ENCODE measurements at places on chromosomes 7 and 10. TPM values are rescaled to one million over a fixed set of nuclear protein-coding genes. Genes with fewer than 3 reads are reported as not detected.
A peak's percentile ranks its signal among the peaks of the same experiment; 100 is the strongest.

GRCh38 chr10:69696073-69696731 lies 66.2 kb downstream of the FAM241B start:
- H3K27me3 ChIP-seq: peaks cover 22% of the 10 kb centered on the region
- no peaks in the 10 kb centered on the region for H3K36me3 ChIP-seq
- H3K27ac ChIP-seq: no peak overlapping the region
- H3K4me1 ChIP-seq: no peaks in the 10 kb centered on the region

DNA sequence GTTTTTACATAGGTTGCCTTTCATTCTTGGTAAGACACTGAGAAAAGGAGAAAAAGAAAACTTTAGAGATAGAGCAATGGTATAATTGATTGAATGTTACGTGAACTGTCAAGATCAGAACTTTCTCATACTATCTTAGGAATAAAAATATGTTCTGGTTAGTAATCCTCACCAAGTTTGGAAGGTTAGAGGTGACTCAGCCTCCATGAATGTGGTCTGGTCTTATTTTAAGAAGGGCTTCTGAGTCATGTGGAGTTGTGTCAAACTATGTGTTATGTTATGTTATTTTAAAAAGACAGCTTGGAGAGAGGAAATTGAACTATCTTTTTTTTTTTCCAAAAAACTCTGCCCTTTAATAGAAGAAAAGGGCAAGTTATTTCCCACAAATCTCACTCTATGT lies 458.6 kb upstream of the KLF6 start:
- peak; percentile 21 for DNase-seq
- peaks cover 14% of the 10 kb centered on the region for H3K27me3 ChIP-seq
- H3K36me3 ChIP-seq: peaks cover 1% of the 10 kb centered on the region
- no peak overlapping the region for H3K27ac ChIP-seq

GRCh38 chr10:103130910-103131309 lies 62.2 kb downstream of the NT5C2 start:
- peak overlapping the region; percentile 61 for H3K27ac ChIP-seq
- H3K4me1 ChIP-seq: peaks cover 44% of the 10 kb centered on the region
- no peaks in the 10 kb centered on the region for H3K27me3 ChIP-seq
- H3K36me3 ChIP-seq: peaks cover 43% of the 10 kb centered on the region

- peaks cover 4% of the 10 kb centered on the region for H3K4me1 ChIP-seq
- no peak overlapping the region for H3K4me3 ChIP-seq
- H3K27ac ChIP-seq: no peak overlapping the region
- DNase-seq: no peak
- no peaks in the 10 kb centered on the region for H3K36me3 ChIP-seq
Observed at GRCh38 chr10:29598851-29599311, 35.9 kb downstream of the SVIL start.

DNA sequence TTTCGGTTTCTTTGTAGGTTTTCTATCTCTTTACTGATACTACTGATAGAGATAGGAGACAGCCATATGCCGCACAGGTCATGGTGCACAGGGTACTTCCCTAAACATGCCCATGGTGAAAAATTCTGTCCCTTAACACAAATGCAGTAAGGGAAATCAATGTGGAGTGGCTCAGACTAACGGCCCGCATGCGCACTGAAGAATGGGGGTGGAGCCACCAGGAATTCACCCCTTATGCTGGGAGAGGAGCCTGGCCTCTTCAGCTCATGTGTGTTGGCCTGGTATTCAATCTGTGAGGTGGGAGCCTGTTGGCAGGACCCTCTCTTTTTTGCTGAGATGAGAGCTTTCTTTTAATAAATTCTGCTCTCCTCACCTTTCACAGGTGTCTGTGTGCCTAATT lies 8.4 kb upstream of the URGCP start:
- H3K36me3 ChIP-seq: no peaks in the 10 kb centered on the region
- no peak overlapping the region for H3K4me3 ChIP-seq
- H3K27me3 ChIP-seq: no peaks in the 10 kb centered on the region
- H3K4me1 ChIP-seq: no peaks in the 10 kb centered on the region
- DNase-seq: no peak
- no peak overlapping the region for H3K27ac ChIP-seq

DNA sequence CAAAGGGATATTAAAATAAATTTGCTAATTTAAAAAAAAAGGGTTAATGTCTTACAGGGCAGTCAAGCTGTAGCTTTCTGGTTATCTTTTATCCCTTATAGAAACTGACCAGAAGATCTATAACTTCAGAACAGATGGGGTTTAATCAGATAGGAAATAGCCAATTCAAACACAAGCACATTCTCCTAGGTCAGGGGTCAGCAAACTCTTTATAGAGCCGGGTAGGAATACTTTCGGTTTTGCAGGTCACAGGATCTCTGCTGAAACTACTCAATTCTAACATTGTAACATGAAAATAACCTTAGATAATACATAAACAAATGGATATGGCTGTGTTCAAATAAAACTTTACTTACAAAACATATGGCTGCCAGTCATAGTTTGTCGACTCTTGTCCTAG lies 479.8 kb downstream of the ADRA2A start:
- H3K36me3 ChIP-seq: no peaks in the 10 kb centered on the region
- no peak overlapping the region for H3K27ac ChIP-seq
- H3K27me3 ChIP-seq: no peaks in the 10 kb centered on the region
- H3K4me3 ChIP-seq: no peak overlapping the region
- H3K4me1 ChIP-seq: no peaks in the 10 kb centered on the region

DNA sequence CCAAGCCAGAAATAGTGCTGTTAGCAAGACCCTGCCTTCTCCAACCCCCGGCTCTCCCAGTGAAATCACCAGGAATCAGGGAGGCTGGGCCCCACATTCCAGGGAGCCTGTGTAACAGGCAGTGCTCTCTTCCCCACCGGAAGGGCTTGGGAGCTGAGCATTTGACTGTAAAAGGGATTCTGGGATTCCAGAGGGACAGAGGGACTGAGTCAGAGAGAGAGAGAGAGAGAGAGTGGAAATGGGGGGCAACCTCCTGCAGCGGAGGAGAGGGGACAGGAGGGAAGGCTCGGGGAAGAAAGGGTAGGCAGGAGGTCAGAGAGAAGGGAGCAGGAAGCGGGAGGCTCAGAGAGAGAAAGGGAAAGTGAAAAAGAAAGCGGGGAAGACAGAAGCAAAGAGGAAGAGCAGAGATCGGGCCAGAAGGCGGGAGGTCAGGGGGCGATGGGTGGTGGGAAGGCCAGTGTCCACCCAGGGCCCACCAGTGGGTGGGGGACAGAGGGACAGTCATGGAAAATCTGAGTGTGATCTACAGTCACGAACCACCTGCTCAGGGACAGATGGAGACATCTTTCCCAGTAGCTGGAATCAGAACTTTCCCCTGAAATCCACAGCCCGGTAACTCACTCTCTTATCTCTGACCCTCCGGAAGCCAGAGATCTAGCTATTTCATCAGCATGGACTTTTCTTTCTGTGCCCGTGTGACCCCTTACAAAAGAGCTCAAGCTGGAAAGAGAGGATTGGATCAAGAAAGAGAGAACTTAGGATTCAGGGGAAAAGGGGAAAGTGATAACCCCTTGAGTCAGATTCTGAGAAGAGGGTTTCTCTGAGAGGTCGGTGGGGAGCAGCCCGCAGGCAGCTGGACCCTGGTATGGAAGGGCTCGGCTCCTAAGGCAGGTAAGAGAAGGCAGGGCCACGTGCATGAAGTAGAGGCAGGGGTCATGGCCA lies 4.6 kb upstream of the SERPINE1 start:
- no peak for DNase-seq
- peaks cover 56% of the 10 kb centered on the region for H3K27me3 ChIP-seq
- H3K27ac ChIP-seq: no peak overlapping the region
- peak overlapping the region; percentile 80 for H3K4me3 ChIP-seq
- no peaks in the 10 kb centered on the region for H3K36me3 ChIP-seq

GRCh38 chr7:50151001-50151400 lies 58.0 kb upstream of the ZPBP start:
- no peaks in the 10 kb centered on the region for H3K36me3 ChIP-seq
- H3K27me3 ChIP-seq: no peaks in the 10 kb centered on the region
- DNase-seq: no peak
- no peak overlapping the region for H3K4me3 ChIP-seq

GRCh38 chr7:46282155-46282554 lies 361.1 kb upstream of the IGFBP3 start:
- H3K4me3 ChIP-seq: no peak overlapping the region
- no peak overlapping the region for H3K27ac ChIP-seq
- H3K27me3 ChIP-seq: no peaks in the 10 kb centered on the region
- H3K36me3 ChIP-seq: no peaks in the 10 kb centered on the region

DNA sequence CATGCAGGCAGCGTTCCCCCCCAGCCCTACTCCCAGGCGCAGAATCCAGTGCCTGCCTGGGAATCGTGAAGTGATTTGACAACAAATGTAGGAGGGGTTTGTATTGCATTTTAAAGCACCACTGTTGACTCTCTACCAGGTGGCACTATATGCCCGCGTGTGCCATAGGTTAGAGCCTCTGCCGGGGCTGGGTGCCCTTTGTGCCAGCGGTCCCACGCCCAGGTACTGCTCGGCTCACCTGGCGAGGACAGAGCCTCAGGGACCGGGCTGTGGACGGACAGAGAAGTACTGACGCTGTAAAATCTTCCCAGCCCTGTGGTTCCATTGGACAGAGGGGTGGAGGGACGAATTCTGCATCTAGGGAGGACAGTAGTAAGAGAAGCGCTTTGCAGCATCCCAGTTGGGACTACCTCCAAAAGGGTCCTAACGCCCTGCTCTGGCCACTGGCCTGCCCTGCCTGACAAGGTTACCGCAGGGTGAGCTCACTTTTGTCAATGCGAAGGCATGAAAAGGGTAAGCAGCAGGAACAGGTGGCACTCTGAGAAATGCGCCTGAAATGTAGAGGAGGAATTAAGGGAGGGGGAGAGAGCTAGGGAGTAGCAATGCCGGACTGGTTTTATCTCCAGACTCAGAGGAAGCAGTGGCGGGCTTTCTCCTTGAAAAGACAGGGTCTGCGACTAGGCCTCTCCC lies 788 bp upstream of the CACNA2D1 start:
- no peak overlapping the region for H3K27ac ChIP-seq
- no peaks in the 10 kb centered on the region for H3K36me3 ChIP-seq
- DNase-seq: no peak
- peak overlapping the region; percentile 65 for H3K4me3 ChIP-seq

DNA sequence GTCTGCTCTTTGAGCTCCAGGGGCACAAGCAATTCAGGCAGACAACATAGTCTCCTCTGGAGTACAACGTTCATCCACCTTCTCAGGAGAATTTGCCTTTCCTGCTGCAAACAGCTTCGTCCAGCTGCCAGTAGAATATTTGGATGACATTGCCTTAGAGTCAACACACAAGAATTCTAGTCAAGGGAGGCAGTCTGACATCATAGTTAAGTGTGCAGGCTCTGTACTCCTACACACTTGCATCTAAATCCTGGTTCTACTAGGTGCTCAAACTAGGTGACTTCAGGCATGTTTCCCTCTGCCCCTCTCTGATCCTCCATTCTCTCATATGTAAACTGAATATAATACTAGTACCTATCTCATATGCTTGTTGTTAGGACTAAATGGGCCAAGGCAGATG lies 314.8 kb downstream of the HPSE2 start:
- no peak overlapping the region for H3K4me3 ChIP-seq
- no peaks in the 10 kb centered on the region for H3K4me1 ChIP-seq
- no peak for DNase-seq
- no peak overlapping the region for H3K27ac ChIP-seq
- H3K27me3 ChIP-seq: no peaks in the 10 kb centered on the region
- H3K36me3 ChIP-seq: no peaks in the 10 kb centered on the region

DNA sequence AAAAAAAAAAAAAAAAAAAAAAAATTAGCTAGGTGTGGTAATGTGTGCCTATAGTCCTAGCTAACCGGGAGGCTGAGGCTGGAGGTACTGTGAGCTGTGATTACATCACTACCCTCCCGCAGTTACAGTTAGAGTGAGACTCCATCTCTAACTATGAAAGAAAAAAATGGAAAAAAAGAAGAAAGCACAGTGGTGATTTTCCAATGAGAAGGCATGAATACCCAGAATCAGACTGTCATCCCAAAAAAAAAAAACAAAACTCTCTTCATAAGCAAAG lies 269.9 kb upstream of the MKLN1 start:
- DNase-seq: no peak
- peak overlapping the region; percentile 88 for H3K4me3 ChIP-seq
- H3K27ac ChIP-seq: peak overlapping the region; percentile 93
- H3K27me3 ChIP-seq: no peaks in the 10 kb centered on the region
- peaks cover 71% of the 10 kb centered on the region for H3K4me1 ChIP-seq
- peaks cover 41% of the 10 kb centered on the region for H3K36me3 ChIP-seq

The PNLIPRP3 gene
- total RNA-seq: not detected

The CTAGE4 gene
- total RNA-seq: 1.5 TPM

The PAX2 gene
- 0.90 TPM for total RNA-seq

The CDH23 gene
- 2.8 TPM for total RNA-seq

The ZNRF2 gene
- 19.6 TPM for total RNA-seq

The ERVW-1 gene
- not detected for total RNA-seq

The IFIT1B gene
- total RNA-seq: not detected

The SPDYE5 gene
- not detected for total RNA-seq

The POLR3A gene
- 22.4 TPM for total RNA-seq

Data from activated T-cell treated with anti-CD3 and anti-CD28 coated beads, Interleukin-2, amount 50 U/mL, for 72 hours (primary cell).